Astrocyte of the hippocampus (primary cell): ENCODE measurements at places on chromosomes 7 and 10.

DNA sequence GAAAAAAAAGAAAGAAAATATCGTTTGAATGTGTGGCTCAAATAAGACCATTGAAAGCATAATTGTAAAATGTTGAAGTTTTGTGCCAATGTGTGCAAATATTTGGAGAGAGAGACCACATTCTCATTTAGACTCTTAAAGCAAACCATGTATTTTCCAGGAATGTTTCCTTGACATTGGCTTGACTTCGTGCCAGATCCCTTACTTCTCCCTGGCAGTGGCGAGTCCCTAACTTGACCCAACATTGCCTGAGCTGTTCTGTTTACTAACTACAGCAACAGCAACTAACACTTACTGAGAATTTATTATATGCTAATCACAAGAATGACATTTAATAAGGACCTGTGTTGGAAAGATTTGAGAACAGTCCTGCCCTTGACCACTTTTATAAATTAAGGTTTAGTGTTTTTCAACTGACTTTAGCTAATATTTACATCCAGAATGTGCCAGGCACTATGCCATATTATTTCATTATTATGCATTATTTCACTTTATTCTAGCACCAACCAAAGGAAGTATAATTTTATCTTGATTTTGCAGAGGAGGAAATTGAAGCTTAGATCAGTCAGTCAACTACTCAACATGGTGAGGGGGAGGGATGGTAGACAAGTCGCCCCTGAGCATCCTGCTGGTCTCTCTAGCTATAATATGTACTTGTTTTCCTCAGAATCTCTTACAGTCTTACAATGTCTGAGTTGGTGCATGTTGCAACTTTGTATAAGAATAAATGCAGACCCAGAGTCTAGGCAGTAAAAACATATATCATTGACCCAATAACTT is 29.7 kb downstream of the ZNF467 start:
- no peak for DNase-seq

DNA sequence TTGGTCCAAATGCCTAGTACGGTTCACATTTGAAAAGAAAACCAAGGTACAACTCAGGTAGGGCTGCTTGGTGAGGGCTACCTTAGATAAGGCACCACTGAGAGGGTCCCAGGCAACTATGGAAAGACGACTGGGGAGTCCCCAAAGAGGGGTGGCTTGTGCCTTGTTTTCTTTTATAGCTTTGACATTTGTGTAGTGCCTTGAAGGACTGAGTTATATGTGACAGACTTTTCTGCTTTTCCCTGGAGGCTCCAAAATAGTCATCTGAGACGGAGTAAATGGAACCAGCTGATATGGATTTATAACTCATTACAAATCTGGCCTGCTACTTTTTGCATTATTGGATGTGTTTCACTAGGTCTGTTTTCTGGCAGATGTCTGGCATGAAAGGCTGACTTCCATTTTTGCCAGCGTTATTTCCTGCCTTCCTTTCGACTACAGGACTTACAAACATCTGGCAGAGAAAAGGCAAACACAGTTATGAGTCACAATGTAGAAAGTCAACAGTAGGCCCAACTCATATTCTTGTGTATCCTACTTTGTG is 88.2 kb upstream of the IMMP2L start:
- peak; percentile 7 for DNase-seq

DNA sequence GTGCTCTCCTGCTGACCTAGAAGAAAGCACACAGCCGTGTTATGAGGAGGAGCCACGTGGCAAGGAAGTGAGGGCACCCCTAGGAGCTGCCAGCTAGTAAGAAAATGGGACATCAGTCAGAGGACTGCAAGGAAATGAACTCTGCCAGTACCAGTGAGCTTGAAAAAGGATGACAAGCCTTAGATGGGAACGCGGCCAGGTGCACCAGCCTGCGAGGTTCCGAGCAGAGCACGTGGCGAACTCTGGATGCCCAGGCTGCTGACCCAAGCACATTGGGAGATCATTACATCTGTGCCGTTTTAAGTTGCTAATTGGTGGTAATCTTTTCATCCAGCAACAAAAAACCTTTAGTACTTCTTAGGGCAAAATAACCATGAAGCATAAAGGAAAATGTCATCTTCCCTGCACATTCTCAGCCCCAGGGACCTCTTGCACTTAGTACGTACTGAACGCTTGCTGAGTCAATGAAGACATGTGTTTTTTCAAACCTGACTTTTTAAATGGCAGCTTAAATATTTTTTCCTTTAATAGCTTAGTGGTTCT is 69.4 kb downstream of the AMZ1 start:
- peak; percentile 80 for DNase-seq

DNA sequence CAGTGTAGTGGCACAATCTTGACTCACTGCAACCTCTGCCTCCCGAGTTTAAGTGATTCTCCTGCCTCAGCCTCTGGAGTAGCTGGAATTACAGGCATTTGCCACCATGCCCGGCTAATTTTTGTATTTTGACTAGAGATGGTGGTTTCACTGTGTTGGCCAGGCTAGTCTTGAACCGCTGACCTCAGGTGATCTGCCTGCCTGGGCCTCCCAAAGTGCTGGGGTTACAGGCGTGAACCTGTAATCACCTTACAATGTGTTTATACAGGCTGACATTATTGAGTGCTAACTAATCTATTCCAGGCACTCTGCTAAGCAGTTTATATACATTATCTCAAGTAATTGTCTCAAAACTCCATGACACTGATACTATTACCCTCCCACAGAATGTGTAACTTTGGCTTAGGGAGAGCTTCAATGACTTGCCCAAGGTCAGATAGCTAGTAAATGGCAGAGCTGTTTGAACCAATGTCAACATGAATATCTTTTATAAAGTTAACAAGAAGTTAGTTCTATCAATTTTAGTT is 36.8 kb downstream of the KIFBP start:
- no peak for DNase-seq

- peak; percentile 1 for DNase-seq
Measured at GRCh38 chr10:107915215-107915610, 750.7 kb upstream of the SORCS1 start.

DNA sequence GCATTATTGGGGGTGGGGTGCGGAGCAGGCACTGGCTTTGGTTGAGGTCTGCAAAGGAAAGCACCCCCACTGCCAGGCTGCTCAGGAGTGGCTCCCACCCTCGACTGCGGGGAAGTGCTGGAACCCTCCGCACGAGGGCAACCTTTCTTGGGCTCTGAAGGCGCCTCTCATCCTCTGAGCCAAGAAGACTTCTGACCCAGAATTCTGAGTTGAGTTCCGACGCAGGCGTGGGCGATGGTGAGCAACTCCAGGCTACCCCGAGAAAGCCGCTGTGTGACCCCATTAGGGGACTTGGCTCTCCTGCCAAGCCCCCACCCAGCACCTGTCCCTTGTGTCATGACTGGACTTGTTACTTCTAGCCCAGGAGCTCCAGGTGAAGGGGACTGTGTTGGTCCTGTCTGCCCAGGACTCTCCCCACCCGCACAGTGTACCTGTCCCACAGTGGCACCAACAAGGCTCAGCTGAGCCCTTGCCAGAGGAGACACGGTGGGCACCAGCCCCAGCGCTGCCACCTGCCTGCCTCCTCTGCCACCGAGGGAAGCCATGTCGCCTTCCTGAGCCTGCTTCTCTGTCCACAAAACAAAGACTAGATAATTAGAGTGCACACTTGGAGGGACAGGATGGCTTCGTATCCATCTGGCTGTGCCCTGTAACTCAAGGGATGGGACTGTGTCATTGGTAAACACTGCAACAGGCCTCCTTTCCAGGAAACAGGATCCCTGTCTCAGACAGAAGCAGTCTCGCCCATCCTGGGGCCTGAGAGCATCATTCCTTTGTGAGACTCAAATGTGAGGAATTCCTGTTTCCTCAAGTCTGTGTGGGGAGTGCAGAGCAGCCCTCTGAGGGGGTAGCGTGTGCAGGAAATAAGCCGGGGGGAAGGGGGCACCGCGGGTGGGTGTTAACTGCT is 128.8 kb downstream of the LHPP start:
- DNase-seq: peak; percentile 19

DNA sequence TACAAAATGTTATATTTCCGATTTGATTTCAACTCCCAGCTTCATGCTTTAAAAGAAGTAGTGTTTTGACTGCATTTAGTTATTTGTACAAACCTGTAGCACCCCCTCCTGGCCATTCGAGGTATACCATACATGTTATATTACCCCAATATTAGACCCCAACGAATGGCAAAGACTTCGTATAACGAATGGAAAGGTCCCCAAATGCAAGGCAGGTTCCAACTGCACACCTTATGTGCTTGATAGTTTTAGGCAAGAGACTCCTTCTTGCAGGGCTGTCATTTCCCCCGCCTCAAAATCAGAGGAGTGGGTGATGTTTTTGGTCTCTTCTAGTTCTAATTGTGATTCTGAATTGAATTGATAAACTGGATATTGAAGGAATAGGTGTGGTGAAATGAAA is 101.1 kb upstream of the TARP start:
- peak; percentile 62 for DNase-seq

DNA sequence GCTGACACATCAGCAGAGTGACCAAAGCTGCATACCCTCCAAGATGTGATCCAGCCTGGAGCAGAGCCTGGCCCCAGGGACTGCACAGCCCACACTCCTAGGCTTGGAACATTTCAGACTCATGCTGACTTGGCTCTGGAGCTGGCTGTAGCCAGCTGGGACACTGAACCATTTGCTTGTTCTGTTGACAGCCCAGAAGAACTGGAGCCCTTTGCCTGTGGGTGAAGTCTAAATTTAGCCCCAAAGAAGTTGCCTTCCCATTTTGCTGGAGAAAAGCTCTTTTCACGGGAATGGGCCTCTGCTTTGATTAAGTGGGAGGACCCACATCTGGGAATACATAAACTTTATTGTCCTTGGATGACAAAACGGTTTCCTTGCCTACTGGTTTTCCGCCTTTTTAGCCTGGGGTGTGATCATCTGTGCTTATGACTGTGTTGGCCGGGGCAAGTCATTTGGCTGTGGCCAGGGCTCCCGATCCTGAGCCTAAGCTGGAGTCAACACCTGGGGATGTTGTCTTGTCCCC is 186.2 kb upstream of the BMPER start:
- DNase-seq: no peak

DNA sequence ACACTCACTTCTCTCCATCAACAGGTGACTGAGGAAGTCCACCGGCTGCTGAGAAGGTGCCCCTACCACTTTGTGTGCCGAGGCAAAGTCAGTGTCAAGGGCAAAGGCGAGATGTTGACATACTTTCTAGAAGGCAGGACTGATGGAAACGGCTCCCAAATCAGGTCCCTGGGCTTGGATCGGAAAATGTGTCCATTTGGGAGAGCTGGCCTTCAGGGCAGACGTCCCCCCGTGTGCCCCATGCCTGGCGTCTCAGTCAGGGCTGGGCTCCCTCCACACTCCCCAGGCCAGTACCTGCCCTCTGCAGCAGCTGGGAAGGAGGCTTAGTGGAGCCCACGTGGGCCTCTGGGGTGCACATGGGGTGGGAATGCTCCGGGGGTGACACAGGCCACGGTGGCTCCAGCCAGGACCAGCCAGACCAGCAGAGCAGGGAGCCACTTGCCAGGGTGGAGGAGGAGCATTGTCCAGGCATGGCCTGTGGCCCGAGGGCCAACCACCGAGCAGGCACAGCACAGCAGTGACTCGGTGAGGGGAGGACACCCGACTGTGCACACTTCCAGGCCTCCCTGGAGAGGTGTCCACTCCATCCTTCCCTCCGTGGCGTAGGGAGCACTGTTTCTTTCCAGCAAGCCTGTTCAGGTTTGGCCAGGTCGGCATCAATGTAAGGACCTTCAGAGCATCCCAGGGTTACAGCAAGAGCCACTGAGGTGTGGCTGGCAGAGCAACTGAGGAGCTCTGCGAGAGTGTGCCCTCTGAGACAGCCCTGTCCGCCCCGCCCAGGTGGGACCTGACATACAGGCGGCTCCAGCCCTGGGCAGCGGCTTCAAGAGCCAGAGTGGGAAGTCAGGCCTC is 139.7 kb downstream of the ADCY1 start:
- no peak for DNase-seq

DNA sequence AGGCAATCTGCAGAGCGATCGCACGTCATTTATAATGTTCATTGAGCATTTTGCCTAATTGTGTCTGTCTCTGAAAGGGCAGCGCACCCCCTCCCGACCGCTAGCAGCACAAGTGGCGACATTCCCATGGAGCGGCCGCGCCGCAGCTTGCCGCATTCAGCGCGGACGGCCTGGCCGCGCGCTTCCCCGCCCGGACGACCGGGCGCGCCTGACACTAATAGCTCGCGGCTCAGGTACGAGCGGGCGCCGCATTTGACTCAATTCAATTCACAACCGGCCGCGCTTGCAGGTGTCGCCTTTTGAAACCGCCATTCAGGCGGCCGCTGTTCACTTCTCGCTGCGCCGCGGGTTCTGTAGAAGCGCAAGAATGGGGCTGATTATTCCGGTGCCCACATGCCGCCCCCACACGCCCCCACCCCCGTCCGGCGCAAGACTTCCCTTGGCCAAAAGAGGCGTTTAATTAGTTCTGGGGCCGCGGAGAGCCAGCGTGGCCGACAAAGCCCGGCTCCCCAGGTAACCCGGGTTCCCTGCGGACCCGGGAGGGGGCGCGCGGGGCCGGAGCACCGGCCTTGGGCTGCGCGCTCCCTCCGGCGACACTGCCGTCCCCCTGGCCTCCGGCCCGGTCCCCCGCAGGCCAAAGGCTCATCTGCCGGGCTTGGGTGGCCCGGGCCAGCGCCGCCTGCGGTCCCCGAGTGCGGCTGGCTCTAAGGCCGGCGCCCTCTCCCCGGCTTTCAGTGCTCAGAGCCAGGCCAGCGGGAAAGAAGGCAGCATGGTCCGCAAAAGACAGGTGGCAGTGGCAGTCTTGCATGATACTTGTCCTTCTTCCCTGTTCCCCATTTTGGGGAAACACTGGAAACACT is 18.7 kb upstream of the PTF1A start:
- DNase-seq: peak; percentile 25

GRCh38 chr10:17003151-17003550 is 126.5 kb downstream of the CUBN start:
- peak; percentile 85 for DNase-seq

- DNase-seq: no peak
Measured at GRCh38 chr10:60406182-60406581, 16.5 kb upstream of the ANK3 start.

DNA sequence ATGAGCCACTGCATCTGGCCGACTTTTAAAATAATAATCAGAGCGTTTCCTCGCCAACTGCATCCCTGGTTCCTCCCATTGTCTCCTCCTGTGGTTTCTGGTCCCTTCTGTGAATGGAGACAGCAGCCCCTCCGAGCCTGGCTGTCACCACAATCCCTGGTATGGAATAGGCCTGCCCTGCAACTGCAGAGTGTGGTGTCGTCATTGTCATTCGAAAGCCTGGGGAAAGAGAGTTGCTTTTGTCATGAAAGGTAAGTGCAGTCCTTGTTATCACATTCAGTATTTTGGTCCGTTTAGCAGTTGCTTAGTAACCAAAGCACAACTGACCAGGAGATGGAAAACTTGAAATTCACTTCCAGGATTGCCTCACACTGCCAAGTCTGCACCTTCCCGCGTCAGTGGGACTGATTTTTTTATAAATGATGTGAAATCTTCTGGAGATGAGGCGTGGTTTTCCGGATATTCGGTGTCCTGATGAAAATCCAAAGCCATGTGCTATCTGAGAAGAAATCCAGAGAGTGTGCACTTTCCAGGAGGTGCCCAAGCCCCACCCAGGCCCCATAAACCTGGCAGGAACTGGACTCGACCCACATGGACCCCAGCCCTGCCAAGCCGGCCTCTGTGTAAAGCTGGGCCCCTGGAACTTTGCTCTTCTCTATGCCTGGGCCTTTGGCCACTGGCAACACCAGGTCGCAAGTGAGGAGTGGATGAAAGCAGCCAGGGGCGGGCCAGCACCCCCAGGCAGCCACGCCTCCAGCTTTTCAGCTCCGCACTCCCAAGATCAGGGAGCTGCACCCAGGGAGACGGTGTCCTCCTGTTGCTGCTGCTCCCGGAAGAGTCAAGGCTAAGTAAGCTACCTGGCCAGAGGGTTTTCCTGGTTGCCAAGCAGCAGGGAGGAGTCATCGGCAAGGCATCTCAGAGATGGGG is 133.7 kb upstream of the SH2B2 start:
- peak; percentile 81 for DNase-seq

GRCh38 chr10:125294109-125294508 is 133.7 kb upstream of the CTBP2 start:
- no peak for DNase-seq
